ENCODE measurements at places on chromosomes 5 and 9.

- DNase-seq: no peak
These were observed 28.1 kb downstream of the TARS1 start for GRCh38 chr5:33468775-33469435.

DNA sequence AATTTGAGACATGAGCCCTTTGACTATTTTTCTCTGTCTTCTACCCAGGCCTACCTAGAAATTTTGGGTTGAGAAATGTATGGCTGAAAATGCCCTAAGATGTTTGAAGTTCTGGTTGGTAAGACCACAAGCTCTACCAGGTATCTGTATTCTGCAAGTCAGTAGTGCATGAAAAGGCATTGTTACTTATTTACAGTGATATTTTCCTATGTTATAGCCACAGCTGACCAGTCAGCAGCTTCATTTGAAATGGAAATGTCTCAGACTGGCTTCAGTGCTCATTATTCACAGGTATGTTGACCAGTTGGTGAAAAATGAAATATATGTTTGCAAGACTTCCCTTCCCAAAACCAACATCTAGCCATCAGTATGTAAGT is 91.9 kb upstream of the ITGA2 start:
- DNase-seq: no peak

- DNase-seq: no peak
These were observed 360.0 kb downstream of the OSTF1 start for GRCh38 chr9:75448281-75448680.

DNA sequence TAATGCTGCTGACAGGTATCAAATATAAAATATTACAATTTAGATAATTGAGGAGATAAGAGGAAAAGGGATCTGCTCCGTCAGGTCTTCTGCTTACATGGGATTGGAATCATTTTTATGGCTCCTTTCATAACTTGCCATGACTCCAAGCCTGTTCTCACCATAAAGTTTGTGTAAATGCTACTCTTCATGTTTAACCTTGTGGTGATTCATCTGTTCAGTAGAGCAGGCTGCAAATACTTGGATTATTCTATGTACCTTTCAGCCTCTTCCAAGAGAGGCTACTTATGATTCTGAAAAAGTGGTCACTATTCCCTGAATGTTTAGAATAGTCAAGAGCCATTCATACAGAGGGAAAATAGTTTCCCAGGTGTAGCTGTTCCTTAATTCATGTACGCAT is 66.9 kb downstream of the SLC44A1 start:
- DNase-seq: no peak

- DNase-seq: no peak
These were observed 17.1 kb upstream of the EPB41L4A start for GRCh38 chr5:112436144-112436543.

DNA sequence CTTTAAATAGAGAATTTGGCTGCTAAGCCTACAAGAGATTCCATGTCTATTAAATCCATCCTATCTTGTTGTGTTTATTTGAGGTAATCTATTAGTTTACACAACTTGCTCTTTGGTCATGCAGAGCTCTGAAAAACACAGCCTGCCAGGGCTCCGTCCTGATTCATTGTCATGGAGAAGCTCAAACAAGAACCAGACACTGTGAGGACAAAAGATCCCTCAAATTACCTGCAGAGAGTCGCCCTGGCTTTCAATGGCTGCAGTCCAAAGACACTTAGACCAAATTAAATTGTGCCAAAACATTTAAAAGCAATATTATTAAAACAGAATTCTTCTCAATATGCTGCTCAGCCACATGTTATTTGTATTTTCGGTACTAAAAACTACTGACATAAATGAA is 60.1 kb downstream of the CDH18 start:
- no peak for DNase-seq

GRCh38 chr9:137582286-137582860 is 3.6 kb upstream of the DPH7 start:
- no peak for DNase-seq

- no peak for DNase-seq
These were observed 145.1 kb upstream of the ACTBL2 start for GRCh38 chr5:57627661-57628060.

DNA sequence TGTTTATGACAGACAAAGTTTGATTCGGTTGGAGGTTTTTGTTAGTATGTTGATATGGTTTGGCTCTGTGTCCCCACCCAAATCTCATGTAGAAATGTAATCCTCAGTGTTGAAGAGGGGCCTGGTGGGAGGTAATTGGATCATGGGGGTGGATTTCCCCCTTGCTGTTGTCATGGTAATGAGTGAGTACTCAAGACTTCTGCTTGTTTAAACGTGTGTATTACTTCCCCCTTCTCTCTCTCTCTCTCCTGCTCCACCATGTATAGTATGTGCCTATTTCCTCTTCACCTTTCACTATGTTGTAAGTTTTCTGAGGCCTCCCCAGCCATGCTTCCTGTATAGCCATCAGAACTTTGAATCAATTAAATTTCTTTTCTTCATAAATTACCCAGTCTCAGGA is 415.1 kb downstream of the HCN1 start:
- DNase-seq: no peak

GRCh38 chr5:125823572-125823971 is 599.6 kb upstream of the GRAMD2B start:
- no peak for DNase-seq

DNA sequence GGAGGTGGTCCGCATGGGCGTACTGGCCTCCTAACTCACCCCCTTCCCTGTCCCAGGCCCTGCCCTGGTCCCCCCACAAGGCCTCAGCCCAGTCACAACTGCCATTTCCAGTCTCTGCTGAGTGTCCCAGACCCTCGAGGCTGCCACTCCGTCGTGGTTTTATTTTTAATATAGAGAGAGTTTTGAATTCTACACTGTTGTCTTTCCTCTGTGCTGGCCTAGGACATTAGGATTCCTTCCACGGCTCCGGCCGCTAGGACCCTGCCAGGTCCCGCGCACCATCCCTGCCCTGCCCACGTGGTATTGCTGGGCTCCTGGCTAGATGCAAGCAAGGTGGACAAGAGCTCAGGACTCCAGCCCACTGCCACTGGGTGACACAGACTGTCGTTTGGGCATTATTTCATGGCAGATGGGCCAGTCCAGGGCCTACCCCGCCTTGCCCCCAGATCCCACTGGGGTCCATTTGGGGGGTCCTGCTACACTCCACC is 53.3 kb downstream of the SAR1B start:
- DNase-seq: no peak

DNA sequence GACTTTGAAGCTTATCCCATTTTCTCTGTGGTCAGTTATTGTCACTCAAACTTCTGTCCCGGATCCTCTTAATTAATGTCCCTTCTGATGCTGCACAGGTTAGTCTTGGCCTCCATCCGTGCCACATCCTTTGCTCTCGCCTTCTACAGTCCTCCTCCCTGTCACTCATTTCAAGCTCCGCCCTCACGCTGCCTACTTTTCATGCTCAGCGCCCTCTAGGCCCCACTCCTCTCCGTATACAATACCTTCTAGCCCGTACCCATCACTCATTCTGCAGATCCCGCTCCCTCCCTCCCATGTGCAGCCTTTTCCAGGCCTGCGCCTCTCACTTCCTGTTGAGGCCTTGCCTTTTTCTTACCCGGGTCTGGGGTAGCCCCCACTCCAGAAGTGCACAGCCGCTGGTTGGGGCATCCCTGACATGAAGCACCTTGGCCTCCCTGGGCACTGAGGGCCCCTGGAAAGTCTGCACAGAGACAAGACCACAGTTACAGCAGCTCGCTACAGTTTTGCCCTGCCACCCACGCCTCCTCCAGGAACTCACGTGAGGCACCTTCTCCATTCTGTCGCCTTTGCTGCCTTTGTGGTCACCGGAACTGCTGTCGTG is 88.5 kb upstream of the SLC25A48 start:
- DNase-seq: no peak

- DNase-seq: no peak
These were observed 5.8 kb downstream of the GM2A start for GRCh38 chr5:151258816-151259215.

DNA sequence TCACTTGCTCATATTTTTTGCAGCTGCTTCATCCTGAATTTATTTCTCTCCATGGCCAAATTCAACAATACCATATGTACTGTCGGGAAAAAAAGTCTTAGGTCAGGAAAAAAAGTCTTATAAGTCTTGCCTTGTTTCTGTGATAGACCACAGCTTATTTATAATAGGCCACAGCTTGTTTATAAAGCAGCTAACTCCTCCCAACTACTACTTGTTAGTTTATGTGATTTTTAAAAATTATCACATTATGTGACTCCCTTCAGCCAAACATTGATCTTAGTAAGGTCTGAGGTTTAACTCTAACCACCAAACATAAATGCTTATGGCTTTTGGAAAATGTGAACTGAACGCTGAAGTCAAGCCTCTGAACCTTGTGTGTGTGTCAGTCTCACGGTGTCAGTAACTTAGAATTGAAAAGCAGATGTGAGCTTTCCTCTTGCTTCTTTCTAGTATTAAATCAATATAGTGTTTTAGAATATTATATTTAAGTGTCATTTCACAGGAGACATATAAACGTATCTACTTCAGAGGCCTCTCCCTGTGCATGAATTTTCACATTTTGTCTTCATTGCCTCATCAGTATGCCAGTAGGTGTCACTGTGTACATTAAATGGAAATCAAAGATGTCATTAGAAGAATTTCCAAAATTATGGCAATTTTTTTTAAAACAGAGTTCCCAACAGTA is 51.3 kb downstream of the SNX24 start:
- DNase-seq: no peak

GRCh38 chr5:3362606-3362910 is 233.1 kb upstream of the IRX1 start:
- DNase-seq: no peak

DNA sequence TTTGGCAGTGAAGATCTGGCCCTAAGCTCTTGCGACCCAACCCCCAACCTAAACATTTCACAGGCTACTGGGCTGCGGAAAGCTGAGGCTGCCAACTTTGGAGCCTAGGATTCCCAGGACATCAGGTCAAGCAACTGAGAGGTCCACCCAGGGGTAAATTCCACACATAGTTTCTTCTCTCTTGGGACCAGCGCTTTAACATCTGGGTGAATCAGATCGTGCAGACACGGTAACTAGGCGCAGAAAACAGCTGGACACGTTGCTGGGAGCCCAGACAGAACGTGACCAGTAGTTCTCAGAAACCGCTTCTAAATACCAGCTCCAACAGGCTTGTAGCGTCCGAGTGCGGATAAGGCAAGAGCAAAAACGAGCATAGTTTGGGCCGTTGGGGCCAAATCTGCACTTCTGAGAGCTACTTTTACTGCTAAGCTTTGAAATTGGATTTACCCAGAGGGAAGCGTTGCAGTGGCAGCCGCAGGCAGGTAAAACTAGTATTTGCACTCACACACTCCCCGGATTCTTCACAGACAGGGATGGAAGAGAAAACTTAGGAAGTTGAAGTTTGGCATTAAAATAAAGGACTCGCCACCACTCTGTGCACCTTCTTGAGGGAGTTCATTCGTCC is 11.8 kb downstream of the ITGA1 start:
- DNase-seq: no peak

DNA sequence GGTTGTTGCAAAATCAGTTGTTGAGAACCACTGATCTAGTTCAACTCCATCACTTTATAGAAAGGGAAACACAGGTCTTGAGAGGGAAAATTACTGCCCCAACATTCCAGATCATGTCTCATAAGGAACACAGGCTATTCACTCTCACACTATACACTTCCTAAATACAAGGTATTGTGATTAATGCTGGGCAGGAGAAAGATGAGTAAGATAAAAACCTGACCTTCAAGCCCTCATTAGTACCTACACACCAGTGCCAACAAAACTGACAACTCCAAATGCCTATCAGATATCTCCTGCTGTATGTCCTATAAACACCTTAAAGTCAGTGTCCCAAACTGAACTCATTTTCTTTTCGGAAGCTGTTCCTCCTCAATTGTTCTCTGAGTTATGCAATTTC is 8.2 kb downstream of the GNE start:
- DNase-seq: no peak

- DNase-seq: no peak
These were observed 943.1 kb upstream of the WWC1 start for GRCh38 chr5:167348251-167348926.

- DNase-seq: no peak
These were observed 84.6 kb downstream of the SLC44A1 start for GRCh38 chr9:105328872-105329718.

GRCh38 chr5:179258922-179259730 is 86.1 kb downstream of the ADAMTS2 start:
- DNase-seq: no peak

DNA sequence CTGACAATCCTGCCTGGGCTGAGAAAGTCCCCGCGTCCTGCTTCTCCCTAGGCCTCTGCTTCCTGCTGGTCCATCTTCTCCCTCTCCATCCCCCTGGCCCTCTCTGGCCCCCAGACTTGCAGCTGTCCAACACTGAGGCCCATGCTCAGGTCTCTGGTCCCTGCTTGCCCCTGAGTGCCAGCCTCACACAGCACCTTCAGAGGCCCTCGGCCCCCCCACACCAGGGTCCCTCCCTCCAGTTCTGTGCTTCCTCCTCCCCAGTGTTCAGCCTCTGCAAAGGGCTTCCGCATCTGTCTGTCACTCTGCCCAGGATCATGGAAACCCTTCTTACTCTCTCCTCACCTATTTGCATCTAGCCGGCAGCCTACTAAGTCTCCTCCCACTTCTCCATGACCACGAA is 62.4 kb upstream of the CTSL start:
- no peak for DNase-seq

DNA sequence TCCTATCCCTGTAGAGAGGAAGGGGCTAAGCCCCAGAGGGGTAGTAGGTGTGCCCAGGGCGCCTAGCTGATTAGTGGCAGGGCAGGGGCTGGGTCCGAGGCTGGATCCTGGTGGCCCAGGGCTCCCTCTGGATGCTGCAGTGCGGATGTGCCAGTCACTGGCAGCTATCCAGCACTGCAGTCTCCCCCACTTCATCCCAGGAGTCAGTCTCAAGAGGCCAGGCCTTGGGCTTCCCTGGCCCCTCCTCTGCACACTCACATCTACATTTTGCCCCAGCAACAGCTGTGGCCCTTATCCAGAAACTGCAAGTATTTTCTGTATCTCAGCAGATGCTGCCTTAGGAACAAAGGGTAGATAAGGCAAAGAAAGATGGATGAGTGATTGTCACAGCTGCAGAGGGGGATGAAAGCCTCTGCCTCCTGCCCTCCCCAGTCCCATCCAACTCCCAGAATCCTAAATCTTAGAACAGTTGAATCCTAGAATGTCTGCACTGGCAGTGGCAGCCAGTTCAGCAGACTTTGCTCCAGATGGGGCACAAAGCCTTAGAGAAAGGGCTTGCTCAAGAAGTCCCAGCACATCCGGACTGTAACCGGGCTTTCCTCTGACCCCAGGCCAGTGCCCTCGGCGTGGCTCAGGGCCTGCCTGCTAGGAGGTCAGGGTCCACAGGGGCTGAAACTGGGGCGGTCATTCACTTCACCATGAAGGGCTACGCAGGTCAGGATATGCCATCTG is 1.6 kb downstream of the ANXA6 start:
- no peak for DNase-seq

Measured in stimulated activated CD4-positive, alpha-beta T cell treated with anti-CD3 and anti-CD28 coated beads, Interleukin-1b, Interleukin-23, amount 100 ng/mL, for 24 hours (primary cell).